ENCODE measurements at places on chromosomes 6 and 20. TPM values are rescaled to one million over a fixed set of nuclear protein-coding genes. Genes with fewer than 3 reads are reported as not detected.

Gene ADGRF5
- total RNA-seq = not detected

Gene LY6G6C
- 0.25 TPM for total RNA-seq

Gene MAFB
- total RNA-seq = 0.05 TPM

Gene RFX6
- total RNA-seq = not detected

Gene RIPPLY2
- total RNA-seq = not detected

Gene SHLD1
- total RNA-seq = 15.0 TPM

Gene LRFN2
- total RNA-seq = 0.16 TPM

Gene KLHDC3
- 65.4 TPM for total RNA-seq

Gene SLC23A2
- total RNA-seq = 17.0 TPM

Gene ENPP4
- total RNA-seq = 4.9 TPM

Gene CPNE5
- 2.5 TPM for total RNA-seq
